ENCODE measurements at places on chromosomes 2 and 18. TPM values are rescaled to one million over a fixed set of nuclear protein-coding genes. Genes with fewer than 3 reads are reported as not detected.

Gene SNED1
- total RNA-seq = 1.9 TPM

Gene RFX8
- 0.49 TPM for total RNA-seq

Gene GKN2
- not detected for total RNA-seq

Gene PSMA8
- total RNA-seq = 0.93 TPM

Gene HOXD4
- not detected for total RNA-seq

Gene SAG
- total RNA-seq = not detected

Gene CENPA
- total RNA-seq = 23.6 TPM

Gene SCG2
- total RNA-seq = not detected

Gene OR6B2
- total RNA-seq = not detected

Gene PDE11A
- total RNA-seq = not detected

Gene GPR39
- not detected for total RNA-seq

Gene CD226
- 121 TPM for total RNA-seq

Gene KIF3C
- total RNA-seq = 6.7 TPM

Gene ACTG2
- not detected for total RNA-seq

Gene NPPC
- 0.76 TPM for total RNA-seq

Gene CNDP1
- total RNA-seq = not detected

Gene CNGA3
- not detected for total RNA-seq

Data from activated CD4-positive, alpha-beta T cell treated with anti-CD3 and anti-CD28 coated beads, Interleukin-2, amount 10 ng/mL, durations not matched to agents 24 days and 14 days (primary cell).